ENCODE measurements at places on chromosomes 7 and 10. TPM values are rescaled to one million over a fixed set of nuclear protein-coding genes. Genes with fewer than 3 reads are reported as not detected.

Gene WNT8B
- not detected for polyA plus RNA-seq

Gene PLXNA4
- polyA plus RNA-seq: not detected

Gene CUBN
- polyA plus RNA-seq: not detected

Gene UCMA
- not detected for polyA plus RNA-seq

Gene IDI2
- polyA plus RNA-seq: not detected
